Kidney epithelial cell (primary cell): ENCODE measurements at places on chromosomes 2 and 18. TPM values are rescaled to one million over a fixed set of nuclear protein-coding genes. Genes with fewer than 3 reads are reported as not detected.

RNPEPL1 gene
- 91.3 and 122 TPM in 2 replicates for total RNA-seq

AGXT gene
- total RNA-seq = 0.25 TPM in 1 of 2 replicates, not detected in the other

STPG4 gene
- total RNA-seq = not detected in 2 replicates

CPLX4 gene
- not detected in 2 replicates for total RNA-seq

OTOF gene
- not detected in 2 replicates for total RNA-seq

CNGA3 gene
- total RNA-seq = 0.21 TPM in 1 of 2 replicates, not detected in the other

DNA sequence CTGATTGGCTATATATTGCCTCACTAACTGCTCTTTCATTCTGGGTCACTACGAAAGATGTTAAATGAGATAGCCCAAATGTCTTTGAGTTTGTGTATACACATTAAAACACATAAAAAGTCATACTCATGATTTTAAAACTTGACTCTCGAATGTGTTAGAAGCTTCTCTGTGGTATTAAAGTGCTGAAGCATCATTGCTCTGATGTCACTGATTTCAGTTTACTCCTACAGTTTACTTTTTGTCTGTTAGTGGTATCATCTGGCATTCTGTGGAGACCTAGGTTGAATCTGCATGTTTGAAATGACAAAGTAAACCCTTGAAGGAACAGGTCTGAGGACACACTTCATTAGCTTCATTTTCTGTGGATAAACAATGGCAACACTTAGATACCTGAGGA lies 10.7 kb downstream of the NT5DC4 start:
- no peak for DNase-seq

DNA sequence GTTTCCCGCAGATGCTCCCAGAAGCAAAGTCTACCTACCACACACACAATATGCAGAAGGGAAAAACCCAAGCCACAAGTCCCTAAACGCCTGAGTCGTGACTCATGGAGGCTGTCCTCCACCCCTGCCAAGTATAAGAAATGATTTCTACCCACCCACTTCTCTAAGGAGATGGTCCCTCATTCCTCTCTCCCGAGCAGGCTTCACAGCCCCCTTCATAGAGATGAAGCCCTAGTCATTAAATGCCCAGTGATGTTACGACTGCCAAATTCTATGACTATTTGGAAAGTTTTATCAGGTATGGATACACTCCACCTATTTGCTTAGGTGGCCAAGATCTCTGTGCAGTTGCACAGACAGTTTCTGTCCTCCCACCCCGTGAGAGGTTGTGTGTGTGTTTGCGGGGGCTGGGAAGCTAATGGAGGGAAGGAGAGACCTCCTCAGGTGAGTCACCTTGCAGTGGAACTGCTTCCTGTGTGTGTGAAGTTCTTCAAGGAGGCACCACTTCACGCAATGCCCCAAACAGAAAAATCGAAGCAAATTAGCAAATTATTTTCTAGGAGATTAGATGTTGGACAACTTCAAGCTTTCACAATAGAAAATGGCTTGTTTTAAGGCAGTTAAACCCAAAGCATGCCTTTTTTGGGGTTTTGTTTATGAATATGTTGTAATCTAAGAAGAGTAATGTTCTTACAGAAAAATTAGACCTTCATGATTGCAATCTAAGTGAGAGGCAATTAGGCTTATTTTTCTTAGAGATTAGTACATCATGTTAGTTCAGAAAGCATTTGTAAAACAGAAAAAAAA lies 175.2 kb downstream of the TGIF1 start:
- peak; percentile 96 for DNase-seq

DNA sequence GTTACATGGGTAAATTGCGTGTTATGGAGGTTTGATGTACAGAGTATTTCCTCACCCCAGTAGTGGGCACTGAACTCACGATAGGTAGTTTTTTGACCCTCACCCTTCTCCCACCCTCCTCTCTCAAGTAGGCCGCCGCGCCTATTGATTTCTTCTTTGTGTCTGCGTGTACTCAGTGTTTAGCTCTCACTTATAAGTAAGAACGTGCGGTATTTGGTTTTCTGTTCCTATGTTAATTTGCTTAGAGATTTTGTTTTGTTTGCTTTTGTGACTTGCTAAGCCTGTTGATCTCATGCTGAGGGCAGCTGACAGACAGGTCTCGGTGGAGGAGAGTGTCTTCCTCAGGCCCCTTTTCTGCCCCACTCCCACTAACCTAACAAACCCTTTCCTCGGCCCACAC lies 36.2 kb downstream of the ACOXL start:
- DNase-seq = no peak

DNA sequence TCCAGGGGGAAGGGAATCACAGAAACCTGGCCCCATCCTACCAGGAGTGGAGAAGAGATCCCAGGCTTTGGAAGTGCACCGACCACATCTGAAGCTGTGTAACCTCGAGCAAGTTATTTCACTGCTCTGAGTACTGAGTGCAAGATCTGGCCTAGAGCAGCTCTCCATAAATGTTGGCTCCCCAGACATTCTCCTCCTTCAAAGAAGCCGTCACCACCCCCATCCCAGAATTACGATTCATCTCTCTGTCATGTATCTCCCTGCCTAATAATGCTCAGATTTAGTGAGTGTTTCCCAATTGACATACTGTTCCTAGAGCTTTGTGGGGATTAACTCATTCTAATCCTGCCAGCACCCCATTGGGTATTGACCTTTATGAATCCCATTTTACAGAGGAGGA lies 51.7 kb downstream of the TNS1 start:
- no peak for DNase-seq

DNA sequence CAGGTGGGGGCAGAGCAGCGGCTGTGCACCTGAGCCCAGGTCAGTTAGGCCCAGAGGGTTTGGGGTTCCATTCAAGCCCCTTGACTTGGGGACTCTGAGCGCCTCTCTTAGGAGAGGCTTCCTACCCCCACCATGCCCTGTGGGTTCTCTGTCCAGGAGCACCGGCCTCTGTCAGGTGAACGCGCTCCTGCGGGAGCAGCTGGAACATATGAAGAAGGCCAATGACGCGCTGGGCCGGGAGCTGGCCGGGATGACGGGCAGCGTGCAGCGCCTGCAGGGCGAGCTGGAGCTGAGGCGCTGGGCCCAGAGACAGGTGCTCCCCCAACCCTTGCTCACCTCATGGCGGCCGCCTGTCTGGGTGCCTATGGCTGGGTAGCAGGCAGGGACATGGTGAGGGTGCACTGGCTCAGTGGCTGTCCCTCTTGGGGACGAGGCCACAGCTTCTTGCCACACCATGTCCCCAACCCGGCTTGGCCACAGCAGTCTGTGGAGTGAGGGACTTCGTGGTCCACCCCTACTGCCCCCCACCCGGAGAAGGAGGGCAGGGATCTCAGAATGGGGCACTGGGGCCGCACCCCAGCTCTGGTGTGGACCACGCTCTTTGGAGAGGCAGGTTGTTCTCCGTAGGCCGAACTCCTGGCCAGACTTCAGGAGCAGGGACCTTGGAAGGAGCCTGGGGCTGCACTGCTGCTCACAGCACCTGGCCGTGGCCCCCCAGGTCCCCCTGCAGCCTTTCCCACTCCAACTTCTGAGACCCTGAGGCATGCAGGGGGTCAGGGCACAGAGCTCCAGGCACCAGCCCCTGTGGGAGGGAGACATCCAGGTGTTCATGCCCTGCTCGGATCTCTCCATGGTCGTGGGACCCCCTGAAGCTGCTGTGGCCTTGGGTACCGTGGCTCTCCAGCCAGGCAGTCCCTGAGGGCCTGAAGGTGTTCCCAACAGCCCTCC lies 19.7 kb downstream of the CROCC2 start:
- DNase-seq = no peak

DNA sequence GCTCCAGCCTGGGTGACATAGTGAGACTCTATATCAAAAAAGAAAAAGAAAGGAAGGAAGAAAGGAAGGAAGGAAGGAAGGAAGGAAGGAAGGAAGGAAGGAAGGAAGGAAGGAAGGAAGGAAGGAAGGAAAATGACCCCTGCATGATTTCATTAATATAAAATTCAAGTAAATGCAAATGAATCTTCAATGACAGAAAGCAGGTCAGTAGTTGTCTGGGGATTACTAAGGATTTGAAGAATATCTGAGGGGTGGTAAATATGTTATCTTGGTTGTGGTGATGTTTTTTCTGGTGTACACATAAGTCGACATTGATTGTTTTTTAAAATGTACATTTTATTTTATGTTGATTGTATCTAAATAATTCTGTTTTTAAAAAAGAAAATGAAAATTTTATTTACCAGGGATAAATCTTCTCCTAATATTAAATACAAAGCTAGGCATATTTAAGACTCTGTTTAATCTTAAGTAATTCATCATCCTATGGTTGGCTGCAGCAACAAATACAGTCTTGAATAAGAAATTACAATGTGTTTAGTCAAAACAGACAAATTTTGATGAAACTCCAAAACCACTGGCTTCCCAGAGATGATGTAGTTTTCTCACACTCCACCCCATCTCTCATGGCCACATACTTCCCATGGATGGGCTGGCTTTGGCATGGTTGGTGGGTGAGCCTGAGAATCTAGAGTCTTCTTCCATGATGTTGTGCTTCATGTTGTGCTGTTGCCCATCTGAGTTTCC lies 314.7 kb upstream of the REG3G start:
- DNase-seq = no peak

- DNase-seq = no peak
These were observed 9.8 kb downstream of the CAVIN2 start for GRCh38 chr2:191836853-191837769.

GRCh38 chr2:186976329-186976728 lies 127.4 kb upstream of the ZSWIM2 start:
- no peak for DNase-seq

DNA sequence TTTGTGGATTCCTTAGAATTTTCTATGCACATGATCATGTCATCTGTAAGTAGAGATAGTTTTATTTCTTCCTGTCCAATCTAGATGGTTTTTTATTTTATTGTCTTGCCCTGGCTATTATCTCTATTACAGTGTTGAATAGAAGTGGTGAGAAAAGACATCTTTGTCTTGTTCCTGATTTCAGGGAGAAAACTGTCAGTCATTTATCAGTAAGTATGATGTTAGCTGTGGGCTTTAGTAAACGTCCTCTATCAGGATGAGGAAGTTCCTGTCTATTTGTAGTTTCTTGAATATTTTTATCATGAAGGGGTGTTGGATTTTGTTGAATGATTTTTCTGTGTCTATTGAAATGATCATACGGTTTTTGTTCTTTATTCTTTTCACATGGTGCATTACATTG lies 5.3 kb downstream of the PLEKHH2 start:
- DNase-seq = no peak

GRCh38 chr18:12748671-12749070 lies 45.8 kb downstream of the PSMG2 start:
- DNase-seq = no peak

- no peak for DNase-seq
These were observed 158.5 kb upstream of the SH3BP4 start for GRCh38 chr2:234793212-234793785.

DNA sequence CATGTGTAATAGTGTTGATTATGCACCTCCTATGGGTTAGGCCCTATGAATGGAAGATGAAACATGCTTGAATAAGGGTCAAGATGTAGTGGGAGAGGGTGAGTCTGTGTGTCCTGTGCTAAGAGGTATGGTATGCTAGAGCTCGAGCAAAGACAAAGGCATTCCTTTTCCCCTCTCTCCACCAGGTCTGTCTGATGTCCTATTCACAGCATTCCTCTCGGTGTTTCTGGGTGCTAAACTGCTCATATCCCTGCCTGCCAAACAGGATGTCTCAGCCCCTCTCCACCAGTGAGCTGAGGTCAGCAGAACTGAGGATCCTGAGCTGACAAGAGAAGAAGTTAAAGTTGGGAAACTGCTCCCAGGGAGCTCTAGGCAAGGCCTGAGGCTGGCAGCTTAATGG lies 344.9 kb downstream of the TSN start:
- no peak for DNase-seq

GRCh38 chr18:24683925-24684324 lies 223.5 kb downstream of the HRH4 start:
- DNase-seq = no peak
